CD4-positive, alpha-beta T cell treated with Interleukin-1 beta for 1 hour (primary cell): ENCODE measurements at places on chromosomes 4 and X.

- peak; percentile 17 for DNase-seq
These were observed at the start of gene TBC1D9 for GRCh38 chr4:140756319-140757231. Gene TBC1D9 (minus strand): TSS chr4:140756385. CDS start chr4:140756045, 340 bp downstream.

DNA sequence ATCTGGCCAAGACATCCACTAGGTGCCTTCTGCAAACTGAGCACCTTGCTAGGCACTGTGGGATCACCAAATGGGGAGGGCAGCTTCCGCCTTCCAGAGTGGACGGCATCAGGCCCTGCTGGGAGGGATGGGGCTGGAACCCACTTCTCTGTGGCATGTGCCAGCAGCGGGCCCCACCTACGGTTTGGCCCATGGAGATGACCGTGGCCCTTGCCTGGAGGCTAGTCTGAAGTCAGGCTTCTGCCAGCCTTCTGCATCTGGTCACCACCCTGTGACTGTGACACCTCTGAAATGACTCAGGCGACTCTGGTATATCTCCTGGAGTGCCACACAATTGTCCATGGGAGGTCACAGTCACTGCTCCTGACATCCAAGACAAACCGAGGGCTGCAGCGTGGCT lies 7.2 kb downstream of the SSR4 start:
- DNase-seq = no peak

GRCh38 chr4:104559502-104559901 lies 64.8 kb upstream of the CXXC4 start:
- DNase-seq = no peak

GRCh38 chr4:77631276-77631675 lies 25.7 kb downstream of the CXCL13 start:
- DNase-seq = no peak

DNA sequence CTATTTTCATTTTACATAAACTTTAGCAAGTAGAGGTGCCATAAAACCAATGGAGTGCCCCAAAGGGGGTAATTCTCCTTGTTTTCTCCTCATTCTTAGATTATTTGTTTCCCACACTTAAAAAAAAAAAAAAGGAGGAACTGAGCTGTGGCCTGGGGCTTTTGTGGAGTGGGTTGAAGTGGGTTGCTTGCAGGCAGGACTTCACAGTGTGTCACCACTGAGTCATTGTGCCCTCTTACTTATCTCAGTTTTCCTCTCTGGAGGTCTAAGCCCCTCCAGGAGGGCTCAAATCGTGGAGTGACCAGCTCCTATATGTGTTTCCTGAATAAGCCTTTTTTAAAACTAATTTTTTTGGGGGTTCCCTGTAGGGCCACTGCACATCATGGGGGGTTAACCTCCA lies 69.0 kb downstream of the SLC16A2 start:
- DNase-seq = no peak

GRCh38 chrX:154805696-154806091 lies 409 bp upstream of the MPP1 start:
- DNase-seq = no peak

GRCh38 chr4:173538148-173538908 lies 8.3 kb upstream of the HAND2 start:
- DNase-seq = no peak

DNA sequence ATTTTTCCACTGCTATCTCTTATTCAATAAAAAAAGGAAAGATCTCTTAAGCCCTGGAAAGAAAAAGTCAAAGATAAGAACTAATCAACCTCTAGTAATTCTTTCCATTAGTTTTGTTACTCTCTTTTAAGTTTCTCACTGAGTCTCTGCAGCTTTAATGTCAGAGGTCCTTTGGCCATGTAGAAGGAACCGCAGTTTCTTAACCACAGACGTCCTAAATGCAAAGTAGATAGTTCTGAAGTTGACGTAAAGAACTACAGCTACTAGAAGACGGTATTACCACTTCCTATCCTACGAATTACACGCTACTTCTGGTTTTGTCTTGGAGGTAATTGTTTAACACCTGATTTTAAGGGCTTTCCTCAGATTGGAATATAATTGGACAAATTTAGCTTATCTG lies 325.9 kb downstream of the ANKRD50 start:
- DNase-seq = no peak

- no peak for DNase-seq
These were observed 1.3 kb downstream of the NOP14 start for GRCh38 chr4:2961811-2962441.

DNA sequence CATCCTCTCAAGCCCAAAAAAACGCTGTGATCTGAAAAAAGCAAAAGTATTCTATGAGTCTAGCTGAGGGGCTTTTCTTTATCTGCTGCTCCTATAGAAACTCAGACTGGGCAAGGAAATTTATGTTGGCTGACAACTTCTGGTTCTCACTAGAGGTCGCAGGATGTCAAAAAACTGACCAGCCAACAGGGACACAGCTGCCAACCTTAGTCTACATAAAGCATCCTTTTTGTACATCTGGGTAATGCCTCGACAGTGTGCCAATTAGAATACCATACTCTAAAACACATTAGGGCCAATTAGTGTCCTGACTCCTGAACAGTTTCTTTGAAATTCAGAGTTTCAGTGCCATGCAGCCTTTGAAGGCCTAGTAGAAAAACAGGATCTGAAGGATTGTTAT lies 8.8 kb upstream of the TLL1 start:
- no peak for DNase-seq

DNA sequence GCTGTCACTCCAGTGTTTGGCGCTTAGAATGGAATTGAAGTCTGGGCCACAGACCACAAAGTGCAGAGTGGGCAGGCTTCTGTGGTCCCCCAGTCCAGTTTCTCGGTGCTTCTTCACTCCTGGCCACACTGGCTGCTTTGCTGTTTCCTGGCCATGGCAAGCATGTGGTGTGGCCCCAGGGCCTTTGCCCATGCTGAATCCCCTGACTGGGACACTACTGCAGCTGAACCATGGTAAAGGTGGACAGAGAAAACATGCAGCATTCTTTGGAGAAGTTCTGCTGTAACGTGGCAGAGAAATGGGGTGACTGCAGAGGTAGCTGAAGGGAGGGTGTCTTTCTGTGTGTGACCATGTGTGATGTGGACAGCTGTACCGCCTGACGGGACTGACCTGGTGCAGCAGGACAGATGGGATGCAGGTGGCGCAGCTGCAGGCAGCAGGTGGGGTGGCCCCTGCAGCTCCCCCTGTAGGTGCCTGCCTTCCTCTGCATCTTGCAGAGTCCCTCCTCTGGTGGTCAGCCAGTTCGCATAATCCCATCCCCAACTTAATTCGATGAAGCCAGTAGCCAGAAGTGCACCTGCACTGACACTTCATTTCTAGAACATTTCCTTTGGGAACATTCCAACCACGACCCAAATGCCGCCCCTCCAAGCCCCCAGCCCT lies 13.2 kb upstream of the S100P start:
- DNase-seq = no peak

- no peak for DNase-seq
These were observed 14.4 kb upstream of the REPS2 start for GRCh38 chrX:16931855-16932575.

- DNase-seq = no peak
These were observed 219.5 kb downstream of the HS6ST2 start for GRCh38 chrX:132738951-132739350.

DNA sequence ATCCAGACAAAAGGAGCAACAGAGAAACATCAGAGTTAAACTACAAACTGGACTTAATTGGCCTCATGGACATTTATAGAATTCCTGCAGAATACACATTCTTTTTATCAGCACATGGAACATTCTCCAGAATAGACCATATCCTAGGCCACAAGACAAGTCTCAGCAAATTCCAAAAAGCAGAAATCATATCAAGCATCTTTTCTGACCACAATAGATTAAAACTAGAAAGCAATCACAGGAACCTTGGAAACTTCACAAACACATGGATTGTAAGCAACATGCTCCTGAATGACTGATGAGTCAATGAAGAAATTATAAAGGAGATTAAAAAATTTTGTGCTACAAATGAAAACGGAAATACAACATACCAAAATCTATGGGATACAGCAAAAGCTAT lies 526.7 kb downstream of the PCDH7 start:
- DNase-seq = no peak

- no peak for DNase-seq
These were observed 16.0 kb upstream of the SH3TC1 start for GRCh38 chr4:8182858-8183725.

DNA sequence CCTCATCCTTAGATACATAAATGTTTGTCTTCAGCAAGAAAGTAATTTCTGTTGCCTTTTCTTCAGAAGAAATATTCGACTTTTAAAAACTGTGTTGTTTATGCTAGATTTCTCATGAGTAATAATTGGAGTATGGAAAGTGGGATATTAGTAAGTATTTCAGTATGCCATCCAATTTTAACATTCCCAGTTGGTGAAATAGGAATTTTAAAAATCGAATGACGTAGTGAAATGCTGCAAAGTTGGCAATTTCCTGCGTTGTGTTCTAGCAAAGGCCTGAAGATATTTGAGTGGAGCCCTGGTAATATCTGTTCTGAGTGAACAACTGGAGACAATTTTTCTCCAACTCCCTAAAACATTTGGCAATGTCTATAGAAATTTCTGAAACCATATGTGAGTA lies 190.1 kb downstream of the ZNF330 start:
- DNase-seq = no peak

DNA sequence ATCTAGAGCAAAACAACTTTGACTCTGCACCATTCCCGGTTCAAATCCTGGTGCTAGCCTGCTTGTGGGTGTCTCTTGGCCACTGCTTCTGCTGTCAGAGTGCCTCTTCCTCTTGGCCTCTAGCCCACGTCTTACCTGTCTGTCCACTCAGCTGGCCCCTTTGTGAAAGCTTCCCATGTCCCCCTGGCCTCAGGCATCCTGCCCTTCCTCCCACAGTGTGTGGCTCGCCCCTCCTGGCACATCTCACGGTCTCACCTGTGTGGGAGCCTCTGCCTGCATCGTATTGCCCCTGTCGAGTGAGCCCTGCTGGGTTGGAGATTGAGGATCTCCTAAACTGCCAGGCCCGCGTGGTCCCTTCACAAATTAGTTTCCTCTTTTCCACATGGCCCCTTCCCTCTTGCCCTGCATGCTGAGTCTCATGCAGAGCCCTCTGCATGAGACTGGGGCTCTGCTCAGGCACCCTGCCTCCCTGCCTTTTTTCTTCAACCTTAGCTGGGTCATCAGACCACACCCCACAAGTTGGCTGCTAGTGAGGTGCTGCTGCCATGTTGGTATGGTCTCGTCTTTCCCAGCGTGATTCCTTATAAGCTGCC lies 53.7 kb upstream of the TADA2B start:
- DNase-seq = no peak

GRCh38 chr4:37648084-37648817 lies 37.9 kb downstream of the RELL1 start:
- DNase-seq = no peak

GRCh38 chrX:18172970-18173369 lies 47.7 kb downstream of the BEND2 start:
- DNase-seq = no peak

DNA sequence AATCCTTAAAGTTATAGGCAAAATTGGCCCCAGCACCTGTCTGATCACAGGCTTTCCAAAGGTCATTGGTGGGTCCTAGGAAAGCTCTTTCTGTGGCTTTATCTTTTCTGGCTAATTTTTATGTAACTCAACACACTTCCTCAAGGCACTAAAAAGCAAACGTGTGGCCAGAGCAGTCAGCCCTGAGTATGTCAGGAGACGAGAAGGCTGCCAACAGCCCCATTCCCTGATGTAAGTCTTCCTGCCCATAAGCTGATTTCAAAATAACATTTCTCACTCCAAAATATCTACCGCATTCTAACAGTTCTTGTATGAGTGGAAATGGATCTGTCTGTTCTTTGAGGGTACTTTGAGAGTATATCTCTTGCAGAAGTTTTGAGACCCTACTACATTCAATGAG lies 25.5 kb upstream of the FUNDC1 start:
- DNase-seq = no peak

DNA sequence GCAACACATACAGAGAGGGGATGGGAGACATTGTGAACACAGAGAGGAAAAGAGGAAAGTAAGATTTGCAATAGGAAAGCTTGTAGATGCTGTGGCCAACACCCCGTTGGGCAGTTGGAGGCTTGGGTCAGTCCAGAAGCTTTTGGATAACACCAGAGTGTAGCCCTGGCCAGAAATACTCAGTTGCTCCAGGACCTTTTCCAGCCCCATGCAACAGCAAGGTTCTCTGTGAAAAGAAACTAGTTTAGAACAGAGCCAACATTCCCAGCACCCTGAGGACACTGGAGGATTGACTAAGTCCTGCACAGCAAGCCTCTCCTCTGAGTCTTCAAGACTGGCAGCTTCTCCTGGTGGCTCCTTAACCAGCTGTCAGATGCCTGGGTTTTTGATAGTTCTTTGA lies 27.9 kb upstream of the NAF1 start:
- no peak for DNase-seq

DNA sequence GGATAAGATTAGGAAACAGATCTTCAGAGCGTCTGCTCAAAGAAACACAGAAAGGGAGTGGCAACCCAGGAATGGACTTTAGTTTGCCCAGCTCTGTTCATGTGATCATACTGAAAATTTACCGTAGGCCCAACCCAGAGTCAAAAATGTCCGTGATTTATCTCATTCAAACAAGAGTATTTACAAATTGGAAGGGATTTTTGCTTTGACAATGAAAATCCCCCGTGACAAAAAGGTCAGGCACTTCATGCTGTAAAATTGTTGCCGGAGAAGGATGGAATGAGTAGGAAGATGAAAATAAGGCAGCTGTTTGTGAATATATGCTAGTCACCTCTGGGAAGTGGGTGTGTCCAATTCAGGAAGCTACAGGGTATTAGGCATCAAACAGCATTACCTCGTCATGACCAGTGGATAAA lies 1.2 kb downstream of the SULT1B1 start:
- no peak for DNase-seq

DNA sequence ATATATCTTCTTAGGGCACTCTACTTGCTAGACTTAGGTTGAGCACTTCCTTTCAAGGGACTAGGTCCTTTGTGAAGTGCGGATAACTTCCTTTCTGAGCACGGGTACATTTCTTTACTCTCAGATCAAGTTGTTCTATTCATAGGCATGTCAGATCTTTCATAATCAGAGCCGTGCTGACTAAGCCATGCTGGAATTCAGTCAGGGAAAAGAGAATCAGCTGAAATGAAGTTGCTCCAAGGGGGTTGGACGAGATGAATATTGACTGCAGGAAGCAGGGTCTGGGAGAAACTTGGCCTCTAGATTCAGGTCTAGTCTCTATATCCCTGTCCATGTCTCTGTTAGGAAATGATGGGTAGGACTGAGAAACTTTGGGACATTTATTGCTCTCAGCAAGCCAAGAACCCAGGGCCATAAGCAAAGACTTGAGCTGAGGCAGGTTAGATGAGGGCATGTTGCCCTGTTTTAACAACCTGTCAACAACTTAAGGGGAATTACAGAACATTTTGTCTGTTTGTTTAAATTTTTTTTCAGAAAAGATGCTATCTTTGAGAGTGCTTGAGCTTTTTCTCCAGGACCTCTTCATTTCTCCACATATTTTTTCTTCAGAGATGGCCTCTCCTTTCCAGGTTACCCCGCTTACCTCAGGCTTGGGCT lies 28.3 kb downstream of the AREG start:
- no peak for DNase-seq

GRCh38 chr4:10565166-10565780 lies 108.0 kb upstream of the ZNF518B start:
- DNase-seq = no peak

DNA sequence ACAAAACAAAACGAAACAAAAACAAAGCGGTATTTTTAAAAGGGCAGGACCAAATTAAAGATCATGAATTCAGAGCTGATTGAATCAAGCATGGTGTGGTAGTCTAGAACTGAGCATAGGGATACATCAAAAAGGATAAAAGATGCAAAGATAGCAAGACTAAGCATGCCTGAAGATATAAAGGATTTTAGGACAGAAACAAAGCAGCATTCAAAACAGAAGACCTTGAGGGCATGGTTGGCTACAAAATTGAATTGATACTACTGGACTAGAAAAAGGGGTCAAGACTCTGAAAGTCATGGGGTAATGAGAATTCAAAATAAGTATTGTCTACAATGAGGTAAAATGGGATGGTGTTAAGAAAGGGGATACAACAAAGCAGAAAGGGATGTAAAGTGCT lies 41.6 kb downstream of the RAB33A start:
- DNase-seq = no peak
